Mesothelial cell of epicardium (in vitro differentiated cells): ENCODE measurements at places on chromosomes 16 and 17. TPM values are rescaled to one million over a fixed set of nuclear protein-coding genes. Genes with fewer than 3 reads are reported as not detected.

- DNase-seq, result no peak
These were observed 10.1 kb downstream of the AFMID start for GRCh38 chr17:78197147-78197832.

DNA sequence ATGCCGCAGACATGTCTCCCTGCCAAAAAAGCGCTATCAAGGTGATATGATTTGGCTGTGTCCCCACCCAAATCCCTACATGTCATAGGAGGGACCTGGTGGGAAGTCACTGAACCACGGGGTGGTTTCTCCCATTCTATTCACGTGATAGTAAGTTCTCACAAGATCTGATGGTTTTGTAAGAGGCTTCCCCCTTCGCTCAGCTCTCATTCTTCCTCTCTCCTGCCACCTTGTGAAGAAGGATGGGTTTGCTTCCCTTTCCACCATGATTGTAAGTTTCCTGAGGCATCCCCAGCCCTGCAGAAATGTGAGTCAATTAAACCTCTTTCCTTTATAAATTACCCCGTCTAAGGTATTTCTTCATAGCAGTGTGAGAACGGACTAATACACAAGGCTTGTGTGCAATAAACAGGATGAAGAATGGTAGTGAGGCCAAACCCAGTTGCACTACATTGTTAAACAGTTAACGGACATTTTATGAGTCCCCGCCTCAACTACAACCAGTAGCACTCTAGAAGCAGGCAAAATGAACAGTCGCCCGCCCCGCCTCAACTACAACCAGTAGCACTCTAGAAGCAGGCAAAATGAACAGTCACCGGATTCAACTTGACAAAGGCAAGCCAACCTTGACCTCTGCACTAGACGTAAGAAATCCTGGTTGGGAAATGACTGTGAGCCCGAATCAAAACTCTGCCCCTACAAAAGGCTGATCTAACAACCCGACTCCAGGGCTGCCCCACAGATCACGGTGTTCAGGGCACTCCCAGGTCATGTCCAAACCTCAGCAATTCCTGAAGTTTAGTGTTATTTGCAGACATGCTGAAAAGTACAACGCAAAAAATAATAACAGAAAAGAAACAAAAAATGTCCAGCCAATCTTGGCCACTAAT is 26.3 kb downstream of the VPS53 start:
- no peak for DNase-seq

DNA sequence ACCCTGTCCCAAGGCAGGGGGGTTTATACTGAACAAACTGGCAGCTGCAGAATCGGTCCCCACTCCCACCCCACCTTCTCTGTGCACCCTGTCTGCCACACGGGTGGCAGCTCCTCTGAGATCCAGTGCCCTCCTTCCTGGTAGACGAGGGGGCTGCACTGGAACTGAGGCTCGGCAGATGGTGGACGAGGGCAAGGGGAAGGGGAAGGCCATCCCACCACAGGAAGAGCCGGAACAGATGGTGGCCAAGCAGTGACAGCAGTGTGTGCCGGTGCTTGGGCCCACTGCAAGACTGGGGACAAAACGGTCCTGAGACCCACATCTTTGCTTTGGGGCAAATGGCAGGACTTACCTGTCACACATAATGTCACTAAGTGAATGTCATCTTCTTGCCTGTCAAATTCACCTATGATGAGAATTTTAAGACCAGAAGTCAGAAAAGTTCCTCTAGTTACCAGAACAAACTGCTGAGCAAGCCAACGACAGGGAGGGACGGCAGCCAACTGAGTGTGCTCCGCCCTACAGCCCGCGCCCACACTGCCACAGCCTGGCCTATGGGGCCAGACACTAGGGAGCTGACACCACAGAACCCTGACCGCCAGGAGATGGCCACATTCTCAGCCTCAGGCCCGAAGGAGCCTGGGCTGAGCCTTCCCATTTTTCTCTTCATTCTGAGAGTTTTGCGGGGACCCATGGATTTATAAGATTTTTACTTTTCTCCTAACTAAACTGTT is 14.4 kb downstream of the NTAN1 start:
- no peak for DNase-seq

- DNase-seq, result no peak
These were observed 111.5 kb downstream of the ZFHX3 start for GRCh38 chr16:72936408-72936807.

DNA sequence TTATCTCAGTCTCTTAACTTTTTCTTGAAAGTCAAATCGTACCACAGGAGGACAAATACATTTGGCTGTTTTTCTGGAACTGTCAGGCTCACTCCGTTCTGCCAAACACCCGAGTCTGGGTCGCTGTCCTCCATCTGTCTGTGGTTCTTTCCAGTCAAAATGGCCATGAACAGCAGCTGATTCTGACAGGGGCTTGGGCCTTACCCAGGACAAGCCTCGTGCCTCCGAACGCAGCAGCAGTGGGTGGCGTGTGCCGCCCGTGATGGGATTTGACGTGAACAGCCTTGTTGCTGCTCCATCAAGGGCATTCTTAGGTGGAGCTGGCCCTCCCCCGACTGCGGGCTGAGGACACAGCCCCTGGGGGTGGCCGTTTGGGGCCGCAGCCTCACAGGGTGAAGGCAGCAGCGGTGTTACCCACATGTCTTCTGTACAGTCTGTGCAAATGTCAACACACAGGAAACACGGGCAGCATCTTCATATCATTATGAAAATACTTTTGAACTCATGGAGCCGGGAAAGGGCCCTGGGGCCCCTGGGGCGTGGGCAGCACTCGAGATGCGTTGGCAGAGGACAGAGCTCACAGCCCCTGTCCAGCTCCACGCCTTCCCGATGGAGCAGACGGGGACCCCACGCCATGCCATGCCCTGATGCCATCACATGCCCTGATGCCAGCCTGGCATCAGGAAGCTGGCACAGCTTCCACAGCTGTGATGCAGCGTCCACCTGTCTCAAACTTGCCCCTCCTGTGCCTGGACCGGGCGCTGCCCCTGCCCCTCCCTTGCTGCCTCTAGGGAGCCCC is 8.6 kb upstream of the ACSF3 start:
- no peak for DNase-seq

DNA sequence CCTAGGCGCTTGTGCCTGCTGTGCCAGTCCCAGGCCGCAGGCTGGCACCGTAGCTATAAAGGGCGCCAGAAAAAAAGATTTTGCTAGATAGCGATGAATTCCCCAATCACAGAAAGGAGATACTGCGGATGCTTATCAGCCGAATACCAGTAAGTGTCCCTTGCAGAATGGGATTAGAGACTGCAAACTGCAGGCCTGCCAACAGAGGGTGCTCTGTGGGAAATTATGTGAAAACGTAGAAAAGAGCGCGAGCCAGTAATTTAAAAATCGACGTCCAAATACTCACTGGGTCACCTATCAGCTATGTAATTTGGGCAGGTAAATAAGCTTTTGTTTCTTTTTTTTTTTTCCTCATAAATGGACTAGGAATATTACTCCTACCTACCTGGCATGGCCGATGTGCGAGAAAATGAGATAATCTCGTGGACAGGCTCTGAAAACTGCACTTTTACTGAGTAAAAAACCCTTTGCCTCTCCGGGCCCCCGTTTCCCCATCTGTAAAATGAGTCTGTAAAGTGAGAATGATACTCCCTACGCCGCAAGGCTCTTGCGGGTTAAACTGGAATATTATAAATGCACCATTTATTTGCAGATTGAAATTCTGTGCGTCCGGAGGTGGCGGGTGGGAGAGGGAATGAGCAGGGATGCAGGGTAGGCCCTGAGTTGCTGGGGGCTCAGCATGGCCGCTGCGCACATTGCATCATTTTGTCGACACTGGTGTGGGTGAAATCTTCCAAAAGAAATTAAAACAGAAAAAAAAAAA is 1.2 kb upstream of the COG1 start:
- no peak for DNase-seq

DNA sequence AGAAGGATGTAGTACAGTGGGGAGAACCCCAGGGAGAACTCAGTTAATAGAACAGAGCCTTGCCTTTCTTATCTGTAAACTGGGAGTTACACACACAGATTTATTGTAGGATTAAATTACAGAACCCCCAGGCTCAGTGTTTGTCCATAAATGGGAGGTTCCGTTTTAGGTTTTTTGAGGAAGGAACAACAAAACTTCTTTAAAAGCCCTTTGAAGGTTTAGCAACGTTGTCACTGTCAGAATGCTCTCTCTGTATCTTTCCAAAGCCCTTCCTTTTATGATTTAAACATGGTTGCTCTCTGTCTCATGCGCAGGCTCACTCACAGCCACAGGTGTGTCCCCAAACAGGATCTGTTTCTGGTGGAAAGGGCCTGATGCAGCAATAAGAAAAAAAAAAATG is 9.4 kb upstream of the GNA13 start:
- DNase-seq, result no peak

GRCh38 chr17:65013613-65014391 is 42.7 kb downstream of the GNA13 start:
- no peak for DNase-seq

DNA sequence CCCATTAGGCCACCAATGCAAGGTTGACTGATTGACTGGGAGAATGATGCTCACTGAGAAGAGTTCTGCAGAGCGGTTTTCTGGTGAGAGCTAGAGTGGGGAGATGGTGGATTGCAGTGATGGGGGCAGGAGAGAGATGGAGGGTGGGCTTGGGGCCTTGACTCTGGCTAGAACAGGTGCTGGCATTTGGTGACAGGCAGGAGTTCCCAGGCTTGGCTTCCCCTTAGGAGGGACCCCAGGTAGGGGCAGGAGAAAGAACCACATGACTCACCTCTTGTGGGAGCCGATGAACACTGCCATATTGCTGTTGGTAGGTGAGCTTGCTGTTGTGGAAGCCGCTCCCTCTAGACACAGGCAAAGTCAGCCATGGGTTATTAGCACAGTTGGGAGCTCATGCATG is 8.0 kb downstream of the CD300LB start:
- DNase-seq, result no peak

GRCh38 chr16:57061084-57061905 is 31.1 kb upstream of the CPNE2 start:
- no peak for DNase-seq

DNA sequence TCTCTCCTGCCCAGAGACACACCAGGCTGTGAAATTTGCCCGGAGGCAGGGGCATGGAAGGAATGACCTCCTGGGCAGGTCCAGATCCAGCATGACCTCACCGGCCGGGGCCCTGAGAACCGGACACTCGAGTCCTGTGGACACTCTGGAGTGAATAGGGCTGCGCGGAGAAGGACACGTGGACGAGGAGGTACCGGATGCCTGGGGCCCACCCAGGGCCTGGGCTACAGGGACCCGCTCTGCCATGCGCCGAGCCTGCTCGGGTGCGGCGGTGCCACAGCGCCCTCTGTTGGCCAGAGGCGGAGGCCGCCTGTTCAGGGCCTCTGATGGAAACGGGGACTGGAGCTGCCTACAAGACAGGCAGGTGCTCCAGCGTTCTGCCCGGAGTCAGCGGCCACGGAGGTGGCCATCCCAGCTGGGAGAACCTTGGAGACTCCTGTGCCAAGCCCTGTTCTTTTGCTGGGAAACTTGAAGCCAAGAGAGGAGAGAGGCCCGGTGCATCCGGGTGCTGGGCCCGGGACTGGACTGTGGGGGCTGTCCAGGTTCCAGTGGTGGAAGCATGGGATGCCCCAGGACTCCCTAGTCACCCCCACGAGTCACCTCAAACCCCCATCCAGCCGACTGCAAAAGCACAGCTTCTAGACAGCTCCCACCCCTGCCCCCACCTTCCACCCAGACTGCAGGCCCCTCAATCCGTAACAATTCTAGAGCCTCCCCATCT is 19.3 kb upstream of the NXPH3 start:
- DNase-seq, result peak; percentile 95

GRCh38 chr17:68295086-68295485 is 3.8 kb downstream of the ARSG start:
- DNase-seq, result no peak

DNA sequence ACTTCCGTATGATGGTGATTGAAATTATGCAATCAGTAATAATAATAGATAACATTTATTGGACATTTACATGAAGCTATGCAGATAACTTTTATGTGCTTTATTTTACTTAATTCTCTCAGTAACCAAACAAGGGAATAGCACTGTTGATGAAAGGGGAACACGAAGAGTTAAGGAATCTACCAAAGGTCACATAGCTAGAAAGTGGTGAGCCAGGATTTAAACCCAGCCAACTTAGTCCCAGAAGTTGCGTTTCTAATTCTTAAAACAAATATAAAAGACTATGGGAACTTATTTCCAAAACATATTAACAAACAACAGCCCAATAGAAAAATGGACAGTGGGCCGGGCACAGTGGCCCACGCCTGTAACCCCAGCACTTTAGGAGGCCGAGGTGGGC is 9.7 kb downstream of the SPNS3 start:
- DNase-seq, result no peak

DNA sequence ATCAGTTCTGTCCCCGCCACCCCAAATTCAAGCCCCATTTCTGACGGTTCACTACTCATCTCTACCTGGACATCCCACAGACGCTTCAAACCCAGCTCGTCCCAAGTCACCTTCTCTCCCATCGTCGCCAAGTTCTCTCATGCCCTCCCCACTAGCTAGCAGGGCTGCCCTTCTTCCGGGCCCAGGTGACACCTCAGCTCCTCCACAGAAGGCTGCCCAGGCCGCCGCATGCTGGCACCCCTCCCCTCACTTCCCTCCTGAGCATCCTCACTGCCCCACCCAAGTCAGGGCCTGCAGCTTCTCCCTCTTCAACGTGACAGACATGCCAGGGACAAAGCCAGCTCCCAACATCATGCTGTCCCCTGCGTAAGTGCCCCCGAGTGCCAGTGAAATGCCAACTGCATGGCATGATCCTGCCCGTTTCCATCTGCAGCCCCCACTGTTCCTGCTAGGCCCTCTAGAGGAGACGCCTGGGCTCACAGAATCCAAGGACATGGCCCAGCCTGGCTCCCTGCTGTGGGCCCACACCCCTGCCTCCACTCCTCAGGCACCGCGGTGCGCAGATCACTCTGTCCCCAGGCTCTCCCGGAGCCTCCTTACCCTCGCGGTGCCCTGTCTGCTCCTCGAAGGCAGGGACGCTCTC is 5.9 kb downstream of the CYB561 start:
- DNase-seq, result no peak

- no peak for DNase-seq
These were observed 16.4 kb downstream of the KCNG4 start for GRCh38 chr16:84223456-84223855.

DNA sequence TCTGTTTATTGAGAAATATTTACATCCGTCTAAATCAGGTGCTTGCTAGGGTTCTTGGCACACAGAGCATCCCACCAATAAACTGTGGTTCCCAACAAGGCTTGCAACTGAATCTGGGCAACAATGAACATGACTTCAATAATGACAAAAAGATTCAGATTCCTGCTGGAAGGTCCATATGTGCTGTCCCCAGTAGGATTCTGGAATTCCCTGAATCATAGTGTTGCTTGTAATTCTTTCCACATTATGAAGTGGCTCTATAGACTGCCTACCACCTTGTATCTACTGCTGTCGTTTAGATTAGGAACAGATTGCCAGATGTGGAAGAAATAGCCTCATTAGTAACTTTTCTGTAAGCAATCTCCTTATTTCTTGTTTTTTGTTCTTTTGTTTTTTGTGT is 265.9 kb downstream of the WWOX start:
- no peak for DNase-seq

DNA sequence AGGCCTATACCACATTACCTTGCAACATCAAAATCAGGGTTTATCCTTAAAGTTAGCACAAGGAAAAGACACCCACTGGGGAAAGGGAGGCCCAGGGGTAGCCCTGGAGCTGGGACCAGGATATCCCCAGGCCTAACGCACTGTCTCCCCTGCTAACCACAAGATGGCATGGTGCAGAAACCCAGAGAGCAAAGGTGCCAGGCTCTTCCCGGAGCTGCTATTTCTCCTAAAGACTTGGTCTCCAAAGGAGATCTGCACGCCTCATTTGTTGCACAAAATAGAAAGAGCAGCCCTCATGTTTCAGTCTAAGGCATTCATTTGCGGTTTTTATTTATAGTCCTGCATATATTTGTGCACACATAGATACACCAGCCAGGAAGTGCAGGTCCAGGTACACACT is 408.6 kb downstream of the SOX9 start:
- no peak for DNase-seq

HOXB9 gene
- total RNA-seq, result 33.8 to 35.4 TPM (median 34.4 TPM) in 3 replicates

TBC1D3E gene
- not detected in 3 replicates for total RNA-seq

SLC16A6 gene
- 0.89 to 1.3 TPM (median 0.90 TPM) in 3 replicates for total RNA-seq
